Stomach (tissue), 19 donors: ENCODE measurements at places on chromosomes 1 and 21. TPM values are rescaled to one million over a fixed set of nuclear protein-coding genes. Genes with fewer than 3 reads are reported as not detected.

RHCE gene
- 2.9 TPM for total RNA-seq

RHEX gene
- total RNA-seq: 0.89 TPM

ERICH3 gene
- total RNA-seq: 0.55 TPM

- DNase-seq: no peak
Observed at GRCh38 chr1:32525661-32526444, 13.4 kb upstream of the ZBTB8A start.

- peak; percentile 17 for DNase-seq
Observed at GRCh38 chr1:23837908-23838307, 12.7 kb upstream of the HMGCL start.

GRCh38 chr1:232248276-232248820, 381.6 kb downstream of the SIPA1L2 start:
- DNase-seq: no peak

DNA sequence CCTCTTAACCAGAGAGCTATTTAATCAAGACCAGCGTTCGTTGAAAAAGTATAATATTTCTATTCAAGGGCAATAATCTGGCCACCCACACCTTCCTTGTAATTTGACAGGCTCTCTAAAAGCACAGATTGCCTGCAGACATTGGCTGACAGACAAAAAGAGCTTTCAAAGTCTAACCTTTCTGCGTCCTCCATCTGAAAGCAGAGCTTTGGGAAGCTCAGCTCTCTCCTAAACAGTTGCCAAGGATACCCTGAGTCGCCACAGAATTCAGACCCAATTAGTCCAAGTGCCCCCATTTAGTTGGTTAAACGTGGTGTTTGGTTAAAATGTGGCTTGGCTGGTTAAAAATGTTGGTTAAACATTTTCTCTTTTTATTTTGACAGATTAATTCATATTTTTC, 33.7 kb upstream of the PLA2G2C start:
- DNase-seq: no peak
